ENCODE measurements at places on chromosomes 7 and 10. TPM values are rescaled to one million over a fixed set of nuclear protein-coding genes. Genes with fewer than 3 reads are reported as not detected.

Gene TMEM213
- total RNA-seq: not detected

Gene FGFBP3
- 1.2 TPM for total RNA-seq

GRCh38 chr10:46092524-46093081 is 46.5 kb upstream of the MSMB start:
- no peak for DNase-seq

- no peak for DNase-seq
Measured at GRCh38 chr7:133556048-133556447, 303.2 kb downstream of the EXOC4 start.

DNA sequence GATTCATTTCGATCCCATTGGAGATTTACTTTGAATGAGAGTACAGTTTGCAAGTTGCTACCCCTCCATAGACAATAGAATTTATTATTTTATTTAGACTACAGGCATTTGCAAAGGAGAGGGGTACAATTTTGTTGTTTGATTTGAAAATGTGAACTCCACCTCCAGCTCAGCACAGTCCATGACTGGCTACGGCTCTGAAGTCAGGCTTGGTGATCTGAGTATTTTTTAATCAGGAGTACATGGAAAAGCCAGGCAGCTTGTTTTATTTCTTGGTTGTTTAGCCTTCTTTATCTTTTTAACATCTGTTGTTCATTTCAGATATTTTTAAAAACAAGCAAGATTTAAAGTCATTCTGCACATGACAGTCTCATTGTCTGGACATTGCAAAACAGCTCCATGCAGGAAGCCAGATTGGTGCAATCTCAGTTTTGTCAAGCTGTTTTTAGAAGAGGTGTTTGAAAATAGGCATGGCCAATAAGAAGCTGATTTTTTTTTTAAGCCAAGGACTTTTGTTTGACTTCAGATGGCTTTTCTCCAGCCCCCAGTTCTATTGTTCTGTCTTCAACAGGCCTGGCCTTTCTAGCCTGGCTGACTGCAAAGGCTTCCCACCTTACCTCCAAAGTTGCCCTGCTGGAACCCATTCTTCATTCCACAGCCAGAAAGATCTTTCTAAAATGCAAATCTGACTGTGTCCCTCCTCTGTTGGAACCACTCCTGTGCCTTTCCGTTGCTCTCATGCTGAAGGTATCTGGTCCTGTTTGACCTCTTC is 12.2 kb downstream of the PLXDC2 start:
- DNase-seq: peak; percentile 67

GRCh38 chr10:43665054-43665453 is 16.4 kb upstream of the ZNF32 start:
- no peak for DNase-seq

DNA sequence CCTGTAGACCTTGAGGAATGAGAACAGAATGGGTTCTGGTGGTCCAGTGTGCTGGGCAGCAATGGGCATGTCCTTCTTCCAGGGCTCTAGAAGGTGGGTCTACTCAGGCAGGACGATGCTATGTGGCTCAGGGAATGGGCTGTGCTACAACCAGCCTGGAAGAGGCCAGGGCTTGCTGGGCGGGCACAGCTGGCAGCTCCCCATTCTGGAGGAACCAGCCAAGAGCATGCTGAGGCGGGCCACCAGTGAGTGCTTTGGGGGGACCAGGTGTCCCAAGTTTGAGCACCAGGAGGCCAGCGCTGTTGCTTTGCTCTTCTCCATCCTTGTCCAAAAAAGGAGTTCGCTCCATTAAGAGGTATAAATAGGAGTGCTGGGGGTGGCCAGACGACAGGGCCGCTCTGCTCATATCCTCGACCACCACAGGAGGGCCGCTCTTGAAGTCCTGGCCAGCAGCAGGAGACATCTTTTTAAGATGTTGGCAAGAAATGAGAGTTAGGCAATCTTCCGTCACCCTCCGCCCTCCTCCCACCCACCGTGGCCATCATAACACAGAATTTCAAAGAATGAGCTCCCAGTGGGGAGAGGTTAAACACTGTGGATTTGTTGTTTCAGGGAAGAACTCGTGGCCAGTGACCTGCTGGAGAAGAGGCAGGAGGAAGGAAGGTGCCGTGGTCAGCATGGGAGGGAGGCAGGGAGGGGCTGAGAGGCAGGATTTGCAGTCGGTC is 141.3 kb downstream of the GRK5 start:
- peak; percentile 14 for DNase-seq

Gene NPSR1
- not detected for total RNA-seq

GRCh38 chr7:3753868-3754267 is 452.8 kb downstream of the SDK1 start:
- DNase-seq: peak; percentile 41

Gene PPP1R17
- total RNA-seq: not detected

DNA sequence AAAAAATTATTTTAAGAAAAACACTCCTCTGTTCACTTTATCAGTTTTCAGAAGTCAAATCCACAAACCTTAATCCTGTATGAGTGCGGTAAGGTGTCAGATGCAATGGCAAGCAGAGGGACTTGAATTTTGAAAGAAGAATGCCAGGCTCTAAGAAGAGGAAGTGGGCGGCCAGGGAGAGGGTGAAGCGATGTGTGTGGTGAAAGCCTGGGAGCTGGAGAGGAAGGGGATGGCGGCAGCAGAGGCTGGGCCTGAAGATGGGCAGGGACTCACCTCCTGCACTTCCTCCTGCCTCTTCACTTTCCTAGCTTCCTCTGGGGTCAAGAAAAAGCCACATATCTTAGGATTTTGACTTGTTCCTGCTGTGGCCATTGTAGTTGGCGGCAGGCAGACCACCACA is 609.6 kb downstream of the PARD3 start:
- DNase-seq: no peak

DNA sequence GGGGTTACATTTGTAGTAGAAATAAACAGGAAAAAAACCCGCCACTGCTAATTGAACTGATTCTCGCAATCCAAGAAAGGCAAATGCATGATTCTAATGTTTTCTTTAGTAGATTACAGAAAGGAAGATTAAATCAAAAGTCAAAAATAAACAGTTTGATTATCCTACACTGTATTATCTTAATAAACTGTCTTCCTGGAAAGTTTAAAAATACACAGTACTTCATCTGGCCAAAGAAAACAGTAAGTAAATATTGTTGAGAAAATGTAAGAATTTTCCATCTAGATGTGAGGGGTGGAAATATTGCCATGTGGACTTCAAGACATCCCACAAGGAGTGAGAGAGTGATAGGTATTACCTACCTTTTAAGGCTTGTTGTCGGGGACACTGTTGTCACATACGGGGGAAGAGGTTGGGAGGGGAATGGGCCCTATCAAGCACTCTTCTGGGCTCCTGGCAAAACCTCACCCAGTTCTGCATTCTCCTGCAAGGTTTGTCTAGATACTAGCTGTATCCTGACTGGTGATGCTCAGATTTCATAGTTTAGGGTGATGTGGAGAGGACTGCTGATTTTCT is 17.8 kb downstream of the GRK5 start:
- no peak for DNase-seq

DNA sequence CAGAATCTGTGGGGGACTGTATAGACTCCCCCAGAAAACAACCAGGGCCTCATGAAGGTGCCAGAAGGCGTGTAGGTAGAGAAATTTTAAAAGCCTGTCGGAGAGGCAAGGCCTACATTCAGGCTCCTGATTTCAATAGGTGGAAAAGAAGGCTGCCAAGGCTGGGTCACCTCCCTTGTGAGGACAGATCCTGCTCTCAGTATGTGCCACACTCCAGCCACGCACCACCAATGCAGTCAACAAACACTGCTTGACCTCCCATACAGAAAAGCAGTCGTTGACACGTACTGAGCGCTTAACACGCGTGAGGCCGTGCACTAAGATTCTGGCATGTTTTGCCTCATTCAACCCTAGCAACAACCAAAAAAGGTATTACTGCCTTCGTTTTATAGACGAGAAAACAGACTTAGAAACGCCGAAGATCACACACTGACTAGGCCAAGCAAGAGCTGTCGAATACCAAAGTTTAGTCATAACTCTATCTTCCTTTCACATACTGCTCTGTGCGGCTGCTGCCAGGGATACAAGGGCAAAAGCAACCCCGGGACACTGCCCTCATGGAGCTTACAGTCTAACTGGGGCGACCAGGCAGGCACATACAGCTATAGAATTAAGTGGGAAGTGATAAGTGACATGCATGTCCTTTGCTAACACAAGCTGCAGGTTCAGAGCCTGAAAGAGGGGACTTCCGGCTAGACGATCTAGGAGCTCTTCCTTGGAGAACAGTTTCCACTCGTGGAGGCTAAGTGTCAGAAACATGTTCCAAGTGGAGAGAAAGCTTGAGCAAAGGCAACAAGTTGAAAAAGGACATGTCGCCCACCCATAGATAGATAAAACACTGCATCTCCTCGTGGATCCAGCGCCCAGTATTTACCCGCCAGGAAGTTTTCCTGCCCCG is 797 bp upstream of the NKX2-3 start:
- no peak for DNase-seq

Gene CYP3A4
- 2.6 TPM for total RNA-seq

- DNase-seq: no peak
Measured at GRCh38 chr7:46741938-46742540, 821.0 kb upstream of the IGFBP3 start.

DNA sequence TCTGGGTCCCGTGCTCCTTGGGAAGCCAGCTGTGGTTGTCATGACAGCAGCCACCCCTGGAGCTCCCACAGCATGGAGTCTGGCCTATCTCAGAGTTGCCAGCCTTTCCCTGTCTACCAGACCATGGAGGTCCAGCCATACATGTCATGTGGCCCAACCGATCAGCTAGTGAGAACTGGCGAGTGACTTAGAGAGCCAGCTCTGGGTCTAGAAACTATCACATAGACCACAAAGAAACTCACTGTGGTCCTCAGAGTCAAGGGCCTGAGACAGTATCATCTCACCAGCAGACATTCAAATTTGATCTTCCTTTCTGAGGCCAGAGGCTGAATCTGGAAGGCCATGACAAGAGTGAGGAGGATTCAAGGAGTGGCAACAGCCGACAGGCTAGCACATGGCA is 223.3 kb upstream of the GPR26 start:
- no peak for DNase-seq

Gene CNNM1
- total RNA-seq: 0.20 TPM

GRCh38 chr10:45454859-45455258 is 80.8 kb downstream of the ALOX5 start:
- no peak for DNase-seq

DNA sequence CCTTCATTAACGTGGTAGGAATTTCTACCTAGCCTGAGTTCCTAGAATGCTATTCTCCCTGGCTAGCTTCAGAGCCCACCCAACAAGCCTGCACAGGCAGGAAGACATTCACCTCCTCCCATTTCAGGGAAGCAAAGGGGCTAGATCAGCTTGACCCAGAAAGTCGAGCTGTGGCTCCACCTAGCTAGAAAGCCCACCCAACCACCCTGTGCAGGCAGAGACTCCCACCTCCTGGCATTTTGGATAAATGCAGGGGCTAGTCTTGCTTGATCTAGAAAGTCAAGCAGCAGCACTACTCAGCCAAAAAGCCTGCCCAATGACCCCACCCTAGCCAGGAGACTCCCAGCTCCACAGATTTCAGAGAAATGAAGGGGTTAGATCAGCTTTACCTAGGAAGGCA is 479.5 kb downstream of the SDK1 start:
- DNase-seq: no peak

Gene EN2
- under 0.01 TPM for total RNA-seq

GRCh38 chr7:33432821-33433220 is 303.5 kb downstream of the BBS9 start:
- DNase-seq: no peak

Gene CLRN3
- 0.39 TPM for total RNA-seq
